Stimulated activated CD8-positive, alpha-beta memory T cell treated with anti-CD3 and anti-CD28 coated beads, Interleukin-2, amount 100 ng/mL, for 48 hours (primary cell): ENCODE measurements at places on chromosomes 1 and 21.

DNA sequence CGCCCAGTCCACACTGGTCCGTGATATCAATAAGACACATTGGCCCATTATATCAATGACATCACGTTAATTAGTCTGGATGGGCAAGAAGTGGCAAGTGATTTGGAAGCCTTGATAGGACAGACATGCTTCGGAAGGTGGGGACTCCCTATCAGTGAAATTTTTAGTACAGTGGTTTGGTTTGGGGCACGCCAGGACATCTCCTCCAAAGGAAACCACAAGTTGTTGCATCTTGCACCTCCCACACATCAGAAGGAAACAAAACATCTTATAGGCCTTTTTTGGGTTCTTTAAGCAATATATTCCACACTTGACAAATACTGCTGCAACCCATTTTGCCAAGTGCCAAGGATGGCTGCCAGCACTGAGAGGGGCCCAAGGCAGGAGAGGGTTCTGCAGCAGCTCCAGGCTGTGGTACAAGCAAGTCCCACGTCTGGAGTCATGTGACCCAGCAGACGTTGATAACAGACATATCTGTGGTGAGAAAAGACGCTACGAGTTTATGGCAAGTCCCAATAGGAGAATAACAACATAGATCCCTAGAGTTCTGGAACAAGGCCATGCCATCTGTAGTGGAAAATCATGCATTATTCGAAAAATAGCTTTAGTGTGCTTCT lies 95.3 kb upstream of the DISP3 start:
- DNase-seq, result no peak

GRCh38 chr1:208085655-208086515 lies 158.3 kb downstream of the PLXNA2 start:
- no peak for DNase-seq

GRCh38 chr1:44919400-44919799 lies 67.0 kb downstream of the EIF2B3 start:
- DNase-seq, result no peak

- DNase-seq, result no peak
Measured at GRCh38 chr1:227798078-227798802, 17.2 kb upstream of the PRSS38 start.

GRCh38 chr1:208000504-208000903 lies 89.6 kb upstream of the CD34 start:
- DNase-seq, result no peak

- no peak for DNase-seq
Measured at GRCh38 chr1:65979136-65980044, 186.7 kb downstream of the PDE4B start.

DNA sequence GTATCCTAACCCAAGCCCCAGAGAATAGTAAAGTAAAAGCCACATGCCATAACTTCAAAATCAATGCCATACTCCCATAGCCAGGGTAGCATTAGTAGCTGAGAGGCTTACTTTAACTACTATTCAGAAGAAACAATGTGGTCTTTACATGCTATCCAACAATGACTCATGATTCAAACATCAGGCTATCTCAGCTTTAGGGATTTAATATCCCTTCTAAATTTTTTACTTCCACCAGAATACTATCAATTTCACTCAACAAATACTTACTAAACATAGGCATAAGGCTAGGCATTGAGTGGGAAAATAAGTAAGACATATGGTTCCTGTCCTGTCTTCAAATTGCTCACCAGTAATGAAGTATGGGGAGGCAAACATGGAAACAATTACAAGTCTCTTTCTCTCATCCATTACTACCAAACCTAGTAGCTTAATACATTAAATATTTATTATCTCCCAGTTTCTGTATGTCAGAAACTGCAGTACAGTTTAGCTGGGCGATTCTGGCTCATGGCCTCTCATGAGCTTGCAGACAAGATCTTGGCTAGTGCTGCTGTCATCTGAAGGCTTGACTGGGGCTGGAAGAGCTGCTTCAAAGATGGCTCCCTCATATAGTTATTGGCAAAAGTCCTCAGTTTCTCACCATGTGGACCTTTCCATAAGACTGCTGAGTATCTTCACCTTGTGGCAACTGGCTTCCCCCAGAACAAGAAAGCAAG lies 30.7 kb downstream of the EVI5 start:
- no peak for DNase-seq

- DNase-seq, result no peak
Measured at GRCh38 chr1:205340676-205341075, 16.0 kb downstream of the KLHDC8A start.

- no peak for DNase-seq
Measured at GRCh38 chr1:178634445-178634844, 90.6 kb upstream of the RALGPS2 start.

DNA sequence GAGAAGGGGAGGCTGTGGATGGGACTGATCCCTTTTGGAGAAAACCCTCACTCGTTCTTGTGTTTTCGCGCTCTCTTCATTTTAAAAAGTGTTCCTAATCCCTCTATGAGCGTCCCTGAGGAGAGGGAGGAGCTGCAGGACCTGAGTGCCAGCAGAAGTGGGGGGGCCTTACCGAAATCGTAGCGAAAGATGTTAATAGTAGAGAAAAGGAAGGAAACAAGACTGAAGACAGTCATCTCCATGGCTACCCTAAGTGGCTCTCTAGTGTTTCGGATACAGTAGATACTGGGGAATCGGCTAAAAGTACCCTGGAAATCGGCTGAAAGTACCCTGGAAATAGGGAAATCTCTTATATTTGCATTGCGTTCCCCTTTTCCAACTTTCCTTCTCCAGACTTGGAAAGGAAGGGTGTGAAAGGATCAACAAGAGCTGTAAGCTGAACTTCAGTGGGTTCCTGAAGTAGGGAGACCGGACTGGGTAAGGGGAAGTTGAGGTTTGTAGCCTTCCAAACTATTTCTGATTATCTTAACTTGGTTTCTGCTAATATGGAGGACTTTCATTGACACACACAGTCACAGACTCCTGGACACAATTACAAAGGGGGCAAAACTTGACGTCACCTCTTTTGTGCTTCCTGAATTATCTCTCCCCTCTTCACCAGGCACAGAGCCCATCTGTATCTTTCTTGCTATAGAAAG lies 486 bp upstream of the DSTYK start:
- DNase-seq, result no peak

- DNase-seq, result no peak
Measured at GRCh38 chr1:17615157-17615556, 75.7 kb downstream of the ARHGEF10L start.

GRCh38 chr1:12012560-12013316 lies 6.6 kb upstream of the MIIP start:
- no peak for DNase-seq

DNA sequence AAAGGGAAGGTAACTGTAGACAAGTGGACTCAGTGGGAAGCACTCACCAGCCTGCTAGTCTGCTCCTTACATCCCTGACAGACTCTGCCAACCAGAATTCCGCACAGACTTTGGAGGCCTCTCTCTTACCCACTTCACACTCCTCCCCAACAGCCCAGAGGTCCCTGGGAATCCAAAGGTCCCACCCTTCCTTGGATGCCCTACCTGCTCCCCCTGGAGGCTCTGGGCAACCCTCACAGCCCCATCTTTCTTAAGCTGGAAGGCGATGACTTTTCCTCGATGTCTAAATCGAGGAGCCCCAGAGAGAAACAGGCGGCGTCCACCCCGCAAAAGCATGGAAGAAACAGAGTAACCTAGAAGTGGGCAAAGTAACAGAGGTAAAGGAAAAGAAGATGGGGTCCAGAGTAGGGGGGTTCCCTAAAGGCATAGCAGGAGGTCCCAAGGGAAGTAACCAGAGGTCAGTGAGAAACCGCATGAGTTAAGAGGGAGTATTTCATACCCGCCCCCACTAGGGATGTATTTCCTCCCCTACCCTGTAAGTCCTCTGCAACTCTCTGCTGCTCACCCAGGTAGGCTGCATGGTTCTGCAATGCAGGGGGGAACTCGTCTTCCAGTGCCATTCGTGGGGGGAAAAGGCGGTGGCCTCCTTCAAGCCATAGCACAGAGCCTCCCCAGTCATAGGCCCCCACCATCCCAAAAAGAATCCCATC lies 8.4 kb downstream of the ITGA10 start:
- DNase-seq, result no peak

GRCh38 chr1:219659005-219659600 lies 46.2 kb upstream of the ZC3H11B start:
- DNase-seq, result no peak
